ENCODE measurements at places on chromosomes 4 and X.

DNA sequence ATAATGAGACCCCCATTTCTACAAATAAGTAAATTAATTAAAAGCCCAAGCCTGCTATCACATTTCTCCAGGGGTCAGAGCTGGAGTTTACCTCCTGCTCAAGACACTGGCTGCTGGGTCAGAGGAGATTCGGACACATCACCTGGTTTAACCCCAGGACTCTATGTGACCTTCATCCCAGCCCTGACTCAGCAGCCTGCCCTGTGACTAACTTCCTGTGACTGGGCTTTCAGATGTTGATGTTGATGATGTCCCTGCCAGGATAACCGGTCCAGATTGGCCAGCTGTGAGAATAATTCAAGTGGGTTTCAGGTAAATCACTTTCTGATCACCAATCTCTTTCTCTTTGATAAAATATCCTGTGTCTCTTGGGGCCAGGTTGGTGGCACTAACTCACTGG is 102.4 kb upstream of the MAML3 start:
- no peak for DNase-seq

DNA sequence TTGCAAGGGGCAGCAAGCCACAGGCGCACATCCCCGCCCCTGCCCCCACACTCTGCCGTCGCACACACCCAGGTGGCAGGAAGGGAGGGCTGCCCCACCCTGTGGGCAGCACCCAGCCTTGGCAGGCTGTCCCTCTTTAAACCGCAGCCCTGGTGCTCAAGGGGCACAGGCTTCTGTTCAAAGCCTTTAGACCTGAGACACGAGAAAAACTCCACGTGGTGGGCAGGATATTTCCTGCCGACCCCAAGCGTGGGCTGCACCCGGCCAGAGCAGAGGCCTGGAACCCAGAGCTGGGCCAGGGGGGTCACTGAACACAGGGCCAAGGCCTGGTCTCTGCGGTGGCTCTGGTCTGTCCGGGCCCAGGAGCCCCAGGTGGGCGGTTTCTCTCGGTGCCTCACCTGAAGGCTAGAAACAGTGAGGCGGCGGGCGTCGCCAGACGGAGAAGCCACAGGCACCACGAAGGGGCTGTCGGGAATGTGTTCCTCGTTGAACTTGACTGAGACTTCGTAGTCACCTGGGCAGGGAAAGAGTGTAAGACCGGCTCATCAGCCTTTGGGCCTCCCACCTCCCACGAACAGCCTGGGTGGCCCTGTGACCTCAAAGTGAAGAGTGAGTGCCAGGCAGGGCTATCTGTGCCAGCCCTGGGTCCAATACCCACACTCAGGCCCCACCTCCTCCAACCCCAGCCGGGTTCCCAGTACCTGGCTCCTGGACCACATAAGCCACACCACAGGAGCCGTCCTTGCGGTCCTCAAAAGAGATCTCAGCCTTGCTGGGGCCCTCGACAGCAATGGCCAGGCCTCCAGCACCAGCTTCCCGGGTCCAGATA is 23.0 kb downstream of the FLNA start:
- DNase-seq: no peak

- DNase-seq: no peak
Observed at GRCh38 chr4:7863911-7864681, 75.6 kb downstream of the AFAP1 start.

DNA sequence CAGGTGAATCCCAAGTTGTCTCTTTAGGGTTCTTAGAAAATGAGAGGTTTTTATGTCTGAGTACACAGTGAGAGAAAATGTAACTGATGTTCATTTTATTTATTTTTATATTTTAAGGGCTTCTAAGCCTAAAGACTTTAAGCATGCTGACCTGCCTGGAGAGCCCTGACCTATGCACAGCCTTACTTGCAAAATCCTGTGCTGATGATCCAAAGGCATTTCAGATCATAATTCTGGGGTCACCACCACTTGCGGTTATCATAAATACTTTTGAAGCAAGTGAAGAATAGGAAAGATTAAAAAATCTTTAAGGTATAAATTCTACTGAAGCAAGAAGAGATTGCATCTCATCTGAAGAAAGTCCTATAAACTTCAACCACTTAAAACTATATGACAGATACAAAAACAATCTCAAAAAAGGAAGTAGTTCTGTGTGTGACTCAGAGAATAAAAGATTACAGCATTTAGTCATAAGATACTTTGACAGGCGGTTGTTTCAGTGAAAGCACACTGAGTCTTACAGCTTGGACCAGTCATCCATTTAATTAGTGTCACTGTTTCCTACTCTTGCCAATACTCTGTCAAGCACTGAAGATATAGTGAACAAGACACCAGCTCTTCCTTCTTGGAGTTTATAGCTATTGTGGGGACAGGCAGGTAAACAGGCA is 245.2 kb upstream of the DIPK2B start:
- no peak for DNase-seq

GRCh38 chr4:1684506-1685234 is 557 bp upstream of the FAM53A start:
- DNase-seq: peak; percentile 92

GRCh38 chr4:146255463-146255862 is 41.1 kb downstream of the REELD1 start:
- DNase-seq: no peak

- DNase-seq: no peak
Observed at GRCh38 chrX:138877746-138878145, 166.2 kb upstream of the FGF13 start.

DNA sequence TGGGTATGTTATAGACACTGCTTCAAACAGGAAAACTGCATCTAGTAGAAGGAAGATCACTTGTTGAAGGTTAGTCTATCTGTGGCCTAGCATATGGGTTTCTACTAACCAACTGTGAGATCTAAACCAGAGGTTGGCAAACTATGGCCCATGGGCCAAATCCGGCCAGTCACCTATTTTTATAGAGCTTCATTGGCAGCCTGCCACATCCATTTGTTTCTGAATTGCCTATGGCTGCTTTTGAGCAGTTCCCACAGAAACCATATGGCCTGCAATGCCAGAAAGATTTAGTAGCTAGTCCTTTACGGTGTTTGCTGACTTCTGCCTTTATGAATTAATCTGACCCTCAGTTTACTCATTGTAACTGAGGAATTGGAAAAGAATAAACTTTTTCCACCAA is 71.1 kb downstream of the MID1 start:
- no peak for DNase-seq
